ENCODE measurements at places on chromosomes 6 and 20.
A peak's percentile ranks its signal among the peaks of the same experiment; 100 is the strongest.

- DNase-seq: no peak
Measured at GRCh38 chr6:32254761-32255198, 30.9 kb upstream of the NOTCH4 start.

DNA sequence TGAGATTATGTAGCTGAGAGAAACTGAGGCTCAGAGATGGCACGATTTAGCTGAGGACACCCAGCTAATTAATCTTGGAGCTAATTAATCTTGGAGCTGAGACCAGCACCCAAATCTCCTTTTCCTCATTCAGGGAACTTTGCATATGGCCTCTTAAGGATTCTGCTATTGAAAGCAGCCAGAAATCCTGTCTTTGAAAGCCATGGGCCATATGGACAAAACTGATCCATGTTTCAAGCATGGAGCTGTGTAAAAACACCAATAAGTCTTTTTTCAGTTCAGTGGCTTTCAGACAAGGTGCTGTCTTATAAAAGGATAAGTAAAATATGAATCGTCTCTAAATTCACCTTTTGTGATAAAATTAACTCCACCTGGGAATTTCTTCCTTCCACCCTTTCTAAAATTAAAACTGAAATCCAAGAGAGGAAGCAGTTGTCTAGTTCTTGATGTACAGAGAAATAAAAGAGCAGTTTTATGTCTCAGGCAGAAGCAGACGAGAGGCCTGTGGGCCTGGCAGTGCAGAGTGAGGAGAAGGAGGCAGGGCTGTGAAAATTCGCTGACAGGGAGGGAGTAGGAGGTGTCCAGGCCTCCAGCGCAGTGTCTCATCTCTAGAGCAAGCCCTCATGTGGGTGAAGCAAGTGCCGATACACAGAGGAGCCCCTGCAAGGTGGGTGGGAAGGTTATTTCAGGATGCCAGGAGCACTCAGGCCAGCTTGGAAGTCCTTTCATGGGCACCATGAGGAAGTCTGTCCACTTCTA, 266.9 kb downstream of the UST start:
- no peak for DNase-seq

GRCh38 chr6:68709882-68710281, 74.8 kb downstream of the ADGRB3 start:
- no peak for DNase-seq

DNA sequence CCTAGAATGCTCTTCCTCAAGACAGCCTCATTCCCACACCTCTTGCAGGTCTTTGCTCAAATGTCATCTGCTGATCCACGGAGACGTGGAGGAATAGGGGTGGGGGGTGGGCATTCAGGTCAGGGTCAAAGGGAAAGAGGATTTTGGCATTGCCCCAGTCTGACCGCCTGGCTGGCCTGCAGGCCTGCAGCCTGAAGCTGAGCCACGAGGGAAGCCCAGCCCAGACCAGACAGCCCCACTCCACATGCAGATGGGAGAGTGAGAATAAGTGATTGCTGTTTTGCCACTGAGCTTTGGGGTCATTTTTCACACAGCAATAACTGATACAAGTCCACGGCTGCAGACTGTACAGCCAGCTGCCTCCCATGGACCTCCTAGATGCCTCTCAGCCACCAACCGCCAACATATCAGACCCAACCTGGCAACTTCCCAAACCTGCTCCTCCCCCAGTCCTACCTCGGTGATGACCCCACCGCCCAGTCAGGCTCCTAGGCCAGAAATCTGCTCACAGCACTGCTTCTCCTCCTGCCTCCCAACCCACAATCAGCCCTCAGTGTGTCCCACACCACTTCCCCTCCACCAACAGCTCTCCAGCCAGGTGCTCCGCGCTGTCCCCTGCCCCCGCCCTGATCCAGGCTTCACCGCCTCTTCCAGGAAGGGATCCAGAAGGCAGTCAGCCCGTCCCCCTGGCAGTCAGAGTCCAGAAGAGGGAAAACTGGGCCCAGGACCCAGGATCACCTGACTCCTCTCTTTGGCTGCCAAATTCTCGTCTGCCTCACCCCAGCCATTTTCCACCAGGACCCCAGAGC, 14.0 kb downstream of the KIAA1755 start:
- no peak for DNase-seq

- no peak for DNase-seq
Measured at GRCh38 chr20:958936-959815, 42.9 kb downstream of the RSPO4 start.

DNA sequence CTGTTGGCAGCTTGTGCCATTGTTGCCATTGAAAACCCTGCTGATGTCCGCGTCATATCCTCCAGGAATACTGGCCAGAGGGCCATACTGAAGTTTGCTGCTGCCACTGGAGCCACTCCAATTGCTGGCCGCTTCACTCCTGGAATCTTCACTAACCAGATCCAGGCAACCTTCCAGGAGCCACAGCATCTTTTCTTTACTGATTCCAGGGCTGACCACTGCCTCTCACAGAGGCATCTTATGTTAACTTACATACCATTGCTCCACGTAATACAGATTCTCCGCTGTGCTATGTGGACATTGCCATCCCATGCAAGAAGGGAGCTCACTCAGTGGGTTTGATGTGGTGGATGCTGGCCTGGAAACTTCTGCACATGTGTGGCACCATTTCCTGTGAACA, 221.8 kb upstream of the FAM83B start:
- no peak for DNase-seq

DNA sequence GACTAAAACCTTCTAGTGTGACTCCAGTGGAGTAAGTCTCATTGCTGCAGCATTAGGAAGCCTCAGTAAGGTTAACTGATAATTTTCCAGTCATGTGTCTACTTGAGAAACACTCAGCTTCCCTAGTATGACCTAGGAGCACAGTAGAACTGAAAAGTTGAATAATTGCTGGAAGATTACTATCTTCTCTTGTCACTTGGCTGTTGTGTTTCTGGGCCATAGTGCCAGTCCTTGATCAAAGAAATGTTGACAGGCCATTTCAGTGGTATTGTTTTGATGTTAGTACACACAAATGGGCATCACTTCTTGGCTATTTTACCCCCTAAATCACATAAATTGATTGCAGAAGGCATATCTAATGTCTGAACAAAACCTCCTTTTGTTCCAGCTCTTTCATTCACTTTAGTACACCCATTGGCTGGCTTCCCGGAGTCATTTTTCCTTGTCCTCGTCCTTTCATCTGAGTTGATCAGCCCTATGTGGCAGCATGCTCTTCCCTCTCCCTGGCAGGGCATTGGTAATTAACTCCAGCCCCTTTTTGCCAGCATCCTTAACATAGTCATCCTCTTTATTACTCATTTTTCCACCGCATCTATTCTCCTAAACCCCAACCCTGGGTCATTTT, 6.0 kb downstream of the ENPP3 start:
- DNase-seq: no peak

DNA sequence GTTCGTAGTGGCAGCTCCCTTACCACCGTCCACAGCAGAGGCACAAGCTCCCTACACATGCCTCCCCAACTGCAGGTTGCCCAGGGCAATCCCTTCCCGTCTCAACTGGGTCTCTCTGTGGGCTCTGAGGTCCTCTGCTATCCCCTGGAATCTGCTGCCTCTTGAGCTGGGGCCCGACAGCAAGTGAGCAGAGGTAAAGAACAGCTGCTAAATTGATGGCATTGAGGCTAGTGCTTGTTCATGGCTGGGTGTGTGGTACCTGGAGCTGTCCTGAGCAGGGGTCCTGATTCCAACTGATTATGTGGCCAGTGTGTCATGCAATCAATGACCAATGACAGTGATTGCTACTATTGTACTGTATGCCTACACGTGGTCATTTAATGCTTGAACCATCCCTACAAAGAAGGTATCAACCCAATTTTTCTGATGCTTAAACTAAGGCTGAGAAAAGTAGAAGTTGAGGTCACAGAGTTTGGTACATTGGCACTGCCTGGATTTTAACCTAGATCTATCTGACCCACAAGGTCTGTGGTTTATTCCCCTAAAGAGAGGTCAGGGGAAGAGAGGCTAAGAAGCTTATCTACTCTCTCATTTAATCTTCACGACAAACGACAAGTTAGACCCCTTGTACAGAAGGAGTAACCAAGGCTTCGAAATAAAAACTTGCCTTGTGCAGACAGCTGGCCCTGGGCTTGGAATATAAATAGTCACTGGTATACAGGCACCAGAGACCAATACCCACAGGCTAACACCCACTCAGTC, 41.1 kb downstream of the HNF4A start:
- DNase-seq: no peak

- peak; percentile 87 for DNase-seq
Measured at GRCh38 chr20:21808863-21809664, 103.6 kb downstream of the PAX1 start.

GRCh38 chr6:41451515-41452163, 94.5 kb upstream of the FOXP4 start:
- no peak for DNase-seq

DNA sequence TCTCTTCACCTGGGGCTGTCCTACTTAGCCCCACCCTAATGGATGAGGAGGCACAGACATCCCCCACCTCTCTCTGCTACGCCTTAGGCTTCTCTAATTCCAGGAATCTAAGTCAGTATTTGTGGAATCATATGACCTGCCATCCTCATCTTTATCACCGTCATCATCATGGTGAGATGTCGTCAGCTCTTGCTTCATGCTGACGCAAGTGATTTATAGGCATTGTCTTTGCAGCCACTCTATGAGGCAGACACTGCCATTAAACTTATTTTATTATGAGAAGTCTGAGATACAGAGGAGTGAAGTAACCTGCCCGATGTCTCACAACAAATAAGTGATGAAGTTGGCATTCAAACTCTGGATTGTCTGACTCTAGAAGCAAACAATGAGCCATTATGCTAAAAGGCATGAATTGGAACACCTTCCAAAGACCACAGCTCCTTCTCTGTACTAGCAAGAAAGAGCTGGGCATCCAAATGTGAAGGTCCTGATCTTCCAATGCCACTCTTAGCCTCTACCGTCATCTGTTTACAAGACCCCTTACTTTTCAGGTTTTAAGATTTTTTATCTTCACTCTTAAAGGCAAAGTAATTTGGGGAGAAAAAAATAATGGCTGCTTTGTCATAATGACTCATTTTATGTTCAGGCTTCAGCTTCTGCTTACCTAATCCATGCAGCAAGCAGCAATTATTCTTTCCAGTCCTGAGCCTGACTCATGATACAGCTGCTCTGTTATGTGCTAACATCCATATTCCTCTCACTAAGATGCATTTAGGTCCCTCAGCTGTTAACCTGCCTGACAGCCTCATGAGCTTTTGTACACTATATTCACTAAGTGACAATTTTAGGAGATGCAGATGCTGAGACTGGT, 113.7 kb upstream of the BCLAF1 start:
- no peak for DNase-seq

DNA sequence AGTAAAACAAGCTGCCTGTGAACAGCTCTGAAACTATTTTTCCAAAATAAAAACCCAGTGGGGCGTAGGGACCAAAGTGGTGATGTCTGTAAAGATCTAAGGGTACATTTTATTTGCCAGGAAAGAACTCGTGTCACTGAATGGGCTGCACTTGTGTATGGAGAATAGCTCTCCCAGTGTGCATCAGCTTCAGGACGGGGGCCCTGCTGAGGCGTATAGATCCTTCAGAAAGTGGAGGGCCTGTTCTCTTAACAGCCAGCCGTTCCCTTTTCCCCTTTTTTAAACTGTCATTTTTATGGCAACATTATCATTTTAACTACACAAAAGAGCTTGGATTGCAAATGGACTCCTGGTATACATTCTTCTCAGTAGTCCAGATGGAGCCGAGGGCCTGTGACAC, 137.3 kb downstream of the TMEM242 start:
- DNase-seq: no peak

DNA sequence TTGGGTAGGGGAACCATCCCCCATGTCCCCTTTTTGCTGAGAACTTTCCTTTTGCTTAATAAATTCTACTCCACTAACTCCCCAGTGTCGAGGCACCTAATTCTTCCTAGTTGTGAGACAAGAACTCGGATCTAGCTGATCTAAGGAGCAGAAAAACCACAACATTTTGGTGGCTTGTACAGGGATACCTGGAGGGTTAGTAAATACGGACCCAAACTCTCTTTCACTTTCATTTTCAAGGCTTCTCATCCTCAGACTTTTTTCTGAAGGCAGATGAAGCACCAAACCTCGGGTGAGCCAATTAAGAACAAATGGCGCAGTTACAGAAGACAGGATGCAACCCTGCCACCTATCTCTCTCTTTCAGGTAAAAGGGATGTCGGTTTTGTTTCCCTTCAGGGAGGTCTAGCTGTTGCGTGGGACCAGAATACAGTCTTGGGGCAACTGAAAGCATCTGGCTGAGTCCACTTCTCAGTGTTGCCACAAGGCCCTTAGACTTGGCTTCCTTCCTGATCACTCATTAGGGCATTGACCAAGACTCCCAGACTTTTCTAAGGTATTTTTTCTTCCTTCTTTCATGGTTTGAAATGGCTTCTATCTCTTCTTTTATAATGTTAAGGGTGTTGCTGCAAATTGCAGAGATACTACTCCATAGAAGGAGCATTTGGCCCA, 11.1 kb upstream of the HTR1B start:
- DNase-seq: no peak

DNA sequence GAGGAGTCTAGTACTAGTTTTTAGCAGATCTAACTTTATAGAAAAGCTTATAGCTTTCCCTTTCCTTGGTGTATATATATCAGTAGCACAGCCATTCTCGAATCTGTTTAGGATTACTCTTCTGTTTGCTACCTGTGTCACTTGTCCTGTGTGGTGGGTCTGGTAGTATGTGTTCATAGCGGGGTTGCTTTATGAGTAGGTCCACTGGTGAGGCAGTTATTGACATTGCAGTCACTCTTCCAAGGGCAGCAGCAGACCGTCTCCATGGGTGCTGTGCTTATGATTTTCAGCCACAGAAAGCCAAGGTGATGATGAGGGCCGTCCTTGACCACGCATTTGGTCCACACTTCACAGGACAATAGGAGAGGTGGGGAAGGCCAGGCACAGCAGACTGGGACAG, 171.5 kb downstream of the CDKAL1 start:
- DNase-seq: no peak

DNA sequence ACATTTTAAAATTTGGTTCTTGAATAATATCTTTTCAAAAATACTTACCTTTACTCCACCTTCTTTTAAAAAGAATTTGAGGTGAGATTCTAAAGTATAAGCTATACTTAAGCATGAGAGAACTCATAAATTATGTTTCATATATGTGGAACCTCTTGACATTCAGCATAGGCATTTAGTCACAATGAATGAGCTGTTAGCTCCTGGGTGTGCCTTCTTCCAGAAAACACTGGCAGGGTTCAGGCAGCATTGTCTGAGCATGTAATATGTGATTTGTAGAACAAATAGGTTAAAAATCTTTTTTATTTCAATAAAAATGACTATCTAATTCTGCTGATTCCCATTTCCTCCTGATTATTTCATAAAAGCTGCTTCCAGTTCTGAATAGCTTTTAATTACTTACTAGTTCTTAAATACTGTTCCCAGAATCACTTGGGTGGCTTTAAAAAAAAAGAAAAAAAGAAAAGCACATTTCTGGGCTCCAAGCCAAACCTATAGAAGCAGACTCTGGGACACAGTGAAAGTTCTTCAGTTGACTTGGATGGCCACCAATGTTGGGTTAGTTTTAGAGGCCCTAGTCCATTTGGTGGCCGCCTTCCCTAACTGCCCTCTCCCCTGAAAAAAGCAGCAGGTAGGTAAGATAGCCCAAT, 20.2 kb downstream of the RNF8 start:
- DNase-seq: no peak

- DNase-seq: peak; percentile 60
Measured at GRCh38 chr6:89368999-89369398, 16.5 kb upstream of the UBE2J1 start.
